ENCODE measurements at places on chromosomes 11 and 22.

GRCh38 chr11:72576661-72577060 is 97.6 kb downstream of the PDE2A start:
- no peak for DNase-seq

DNA sequence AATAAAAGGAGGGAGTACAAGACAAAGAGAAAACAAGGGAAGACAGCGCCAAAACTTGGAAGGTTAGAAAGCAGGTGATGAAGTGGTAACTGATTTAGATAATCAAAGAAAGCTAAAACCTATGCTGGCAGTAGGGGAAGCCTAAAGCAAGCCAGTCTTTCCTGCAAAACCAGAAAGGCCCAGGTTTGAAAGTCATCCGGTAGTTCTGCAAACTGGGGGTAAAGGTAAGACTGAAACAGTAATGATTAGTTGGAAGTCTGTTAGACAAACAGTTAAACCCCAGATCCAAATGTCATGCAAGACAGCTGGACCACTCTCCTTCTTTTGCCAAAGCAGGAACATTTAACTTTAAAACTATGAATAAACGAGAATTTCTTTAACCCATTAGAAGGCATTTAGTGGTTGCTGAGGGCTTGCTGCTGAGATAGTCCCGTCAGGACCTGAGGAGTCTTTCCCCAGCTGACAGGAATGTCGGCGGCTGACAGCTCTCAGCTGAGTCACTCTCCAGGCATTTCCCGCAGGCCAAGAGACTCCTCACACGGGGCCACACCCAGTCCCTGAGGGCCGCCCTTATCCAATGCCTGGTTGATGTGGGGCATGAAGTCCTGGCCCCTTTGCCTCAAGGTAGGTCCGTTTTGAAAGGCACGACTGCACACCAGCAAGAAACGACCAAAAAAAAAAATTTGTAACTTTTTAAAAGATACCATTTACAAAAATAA is 36.3 kb upstream of the CFAP300 start:
- DNase-seq, result no peak

DNA sequence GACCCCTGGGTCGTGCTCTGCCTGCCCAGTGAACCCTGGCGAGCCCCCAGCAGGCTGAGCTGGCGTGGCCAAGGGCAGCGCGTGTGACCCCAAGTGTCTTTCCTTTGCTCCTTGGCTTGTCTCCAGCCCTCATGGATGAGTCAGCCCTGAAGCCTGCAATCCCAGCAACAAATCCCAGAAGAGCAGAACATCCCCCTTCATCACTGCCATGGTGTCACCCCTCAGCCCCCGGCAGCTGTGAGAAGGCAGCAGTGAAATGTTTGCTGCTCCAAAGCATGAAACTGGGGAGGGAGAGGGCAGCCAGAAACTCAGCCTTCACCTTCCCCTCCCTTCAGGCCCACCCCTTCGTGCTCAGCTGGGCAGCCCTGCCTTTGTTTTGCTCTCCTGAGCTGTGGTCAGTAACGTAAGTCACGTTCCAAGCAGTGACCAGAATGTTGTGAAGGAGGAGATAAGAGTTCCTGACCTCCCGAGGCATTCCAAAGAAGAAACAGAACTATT is 29.8 kb downstream of the ADAMTS15 start:
- no peak for DNase-seq

DNA sequence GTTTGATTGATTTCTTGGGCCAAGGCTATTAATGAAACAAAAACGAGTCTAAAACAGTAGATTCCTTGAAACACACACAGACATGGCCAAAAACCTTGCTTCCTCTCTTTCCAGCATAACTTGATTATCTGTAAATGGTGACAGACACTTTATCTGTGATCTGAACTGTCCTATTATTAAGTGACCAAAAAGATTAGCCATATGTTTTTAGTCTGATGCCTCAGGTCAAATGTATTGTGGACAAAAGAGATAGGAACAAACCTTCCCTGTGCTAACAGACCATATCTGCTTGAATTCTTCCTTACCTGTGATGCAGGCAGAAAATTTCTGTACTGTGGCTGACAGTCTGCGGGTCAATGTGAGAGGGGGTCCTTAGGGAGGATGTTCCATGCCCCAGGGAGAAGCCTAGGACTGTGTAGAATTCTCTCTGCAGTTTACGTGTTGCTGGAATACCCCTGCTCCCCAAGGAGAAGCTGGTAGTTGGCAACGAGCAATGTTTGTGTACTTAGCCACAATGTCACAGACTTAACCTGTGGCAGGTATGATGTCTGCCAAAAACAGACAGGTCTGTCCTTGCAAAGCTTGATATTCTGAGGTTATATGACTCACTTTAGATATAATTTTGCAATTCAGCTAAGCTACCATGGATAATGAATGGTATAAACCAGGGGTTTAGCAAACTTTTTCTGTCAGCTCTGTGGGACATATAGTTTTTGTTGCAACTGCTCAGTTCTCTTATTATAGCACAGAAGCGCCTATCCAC is 31.2 kb downstream of the C11orf71 start:
- DNase-seq, result no peak

- peak; percentile 76 for DNase-seq
Observed at GRCh38 chr11:64764040-64764611, 4.4 kb upstream of the PYGM start.

DNA sequence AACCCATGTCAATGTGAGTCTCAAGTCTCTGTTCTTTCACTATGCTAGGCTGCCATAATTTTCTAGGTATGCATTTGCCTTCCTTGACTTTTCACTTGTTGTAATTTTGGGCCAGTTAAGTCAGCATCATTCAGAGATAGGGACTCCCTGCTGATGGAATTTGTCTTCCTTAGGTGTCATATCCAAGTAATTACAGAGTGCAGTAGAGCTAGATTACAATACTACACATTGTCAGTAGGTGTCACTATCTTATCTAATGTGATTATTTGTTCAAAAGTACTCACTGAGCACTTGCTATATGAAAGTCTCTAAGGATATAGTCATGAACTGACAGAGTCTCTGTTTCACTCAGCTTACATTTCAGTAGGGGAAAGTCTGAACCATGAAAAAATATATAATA is 25.0 kb upstream of the SYN3 start:
- DNase-seq, result no peak

DNA sequence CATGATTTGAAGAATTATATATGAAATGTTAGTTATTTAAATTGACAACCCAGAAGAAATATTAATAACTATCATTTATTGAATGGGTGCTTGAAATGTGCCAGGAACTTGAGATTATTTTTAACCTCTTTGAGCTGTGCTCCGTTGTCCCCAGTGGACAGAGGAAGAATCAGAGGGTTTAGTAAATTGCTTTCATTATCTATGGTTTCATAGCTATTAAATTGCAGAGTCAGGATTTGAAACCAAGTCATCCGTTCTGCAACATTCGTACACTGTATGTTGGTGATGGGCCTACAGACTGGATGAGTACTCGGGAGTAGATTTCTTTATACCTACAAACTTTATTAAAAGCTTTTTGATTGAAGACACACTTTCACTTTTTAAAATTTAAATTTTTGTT is 4.9 kb downstream of the HSD17B12 start:
- no peak for DNase-seq

DNA sequence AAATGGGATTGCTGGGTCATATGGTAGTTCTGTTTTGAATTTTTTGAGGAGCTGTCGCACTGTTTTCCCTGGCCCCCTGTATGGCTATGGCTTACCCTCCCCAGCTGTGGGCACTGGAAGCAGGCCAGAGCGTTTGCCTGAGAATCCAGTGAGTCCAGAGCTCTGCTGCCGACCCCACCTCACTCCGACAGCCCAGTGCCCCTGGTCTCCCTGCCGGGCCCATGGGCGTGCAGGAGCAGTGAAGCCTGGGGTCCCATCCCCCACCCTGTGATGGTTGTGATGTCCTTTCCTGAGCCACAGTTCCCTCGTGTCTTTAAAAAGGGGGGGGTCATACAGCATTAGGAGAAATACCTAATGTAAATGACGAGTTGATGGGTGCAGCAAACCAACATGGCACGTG is 13.3 kb upstream of the GRAMD4 start:
- no peak for DNase-seq

DNA sequence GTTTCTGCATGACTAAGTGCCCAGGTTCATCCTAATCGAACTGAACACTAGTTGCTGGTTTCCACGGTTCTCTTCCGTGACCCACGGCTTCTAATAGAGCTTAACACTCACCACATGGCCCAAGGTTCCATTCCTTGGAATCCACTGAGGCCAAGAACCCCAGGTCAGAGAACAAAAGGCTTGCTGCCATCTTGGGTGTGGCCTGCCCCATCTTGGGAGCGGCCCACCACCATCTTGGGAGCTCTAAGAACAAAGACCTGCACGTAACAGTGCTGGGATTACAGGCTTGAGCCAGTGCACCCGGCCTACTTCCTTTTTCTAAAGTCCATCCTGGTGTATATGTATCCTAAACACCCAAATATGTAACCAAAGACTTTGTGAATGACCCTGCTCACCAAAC is 68.8 kb downstream of the SLC35F2 start:
- no peak for DNase-seq

GRCh38 chr11:101576456-101576855 is 7.4 kb downstream of the TRPC6 start:
- DNase-seq, result no peak

GRCh38 chr11:73931039-73931645 is 19.7 kb upstream of the DNAJB13 start:
- peak; percentile 11 for DNase-seq

Data from CD4-positive, alpha-beta T cell treated with Interleukin-2 at 100 ng/mL for 4 hours (primary cell).